Globus pallidus (tissue), 1 donor: ENCODE measurements at places on chromosomes 5 and 9.

DNA sequence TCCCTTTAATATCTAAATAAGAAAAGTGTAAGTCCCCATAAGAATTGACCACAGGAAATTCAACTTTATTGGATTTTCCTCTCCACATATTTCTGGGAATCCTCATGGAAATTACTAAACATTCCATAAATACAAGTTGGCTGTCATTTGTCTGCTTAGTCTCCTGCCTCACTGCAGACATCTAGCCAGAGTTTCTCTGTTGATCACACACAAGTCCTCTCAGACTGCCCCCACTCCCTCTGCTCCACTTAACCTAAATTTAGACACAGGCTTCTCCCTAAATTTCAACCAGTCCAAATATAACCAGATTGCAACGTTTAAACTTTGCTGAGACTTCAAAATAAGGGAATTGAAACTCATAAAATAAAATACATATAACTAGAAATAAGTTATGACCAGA, 982.1 kb downstream of the DTWD2 start:
- no peak for DNase-seq

- DNase-seq, result no peak
Measured at GRCh38 chr5:40495237-40495635, 184.5 kb upstream of the PTGER4 start.

- DNase-seq, result no peak
Measured at GRCh38 chr5:44443172-44443571, 54.0 kb upstream of the FGF10 start.

DNA sequence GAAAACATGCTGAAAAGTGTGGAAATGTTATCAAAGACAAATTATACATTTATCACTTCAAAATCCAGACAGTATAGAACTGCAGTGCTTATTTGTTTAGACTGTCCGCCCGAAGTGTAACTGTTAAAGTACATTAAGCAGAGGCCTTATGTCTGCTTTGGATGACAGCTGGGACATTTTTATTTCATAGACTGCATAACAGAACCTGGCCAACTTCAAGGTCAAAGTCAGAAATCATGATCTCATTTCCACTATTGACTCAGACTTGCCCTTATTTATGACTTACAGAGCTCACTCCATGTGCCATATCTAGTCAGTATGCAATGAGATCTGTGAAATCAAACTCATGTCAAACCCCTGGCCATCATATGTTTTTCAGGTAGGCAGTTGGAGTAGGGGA, 87.7 kb downstream of the RAB3C start:
- DNase-seq, result no peak

GRCh38 chr5:89351222-89351621, 468.2 kb upstream of the MEF2C start:
- no peak for DNase-seq

- DNase-seq, result no peak
Measured at GRCh38 chr5:150026682-150027172, 26.2 kb downstream of the HMGXB3 start.

DNA sequence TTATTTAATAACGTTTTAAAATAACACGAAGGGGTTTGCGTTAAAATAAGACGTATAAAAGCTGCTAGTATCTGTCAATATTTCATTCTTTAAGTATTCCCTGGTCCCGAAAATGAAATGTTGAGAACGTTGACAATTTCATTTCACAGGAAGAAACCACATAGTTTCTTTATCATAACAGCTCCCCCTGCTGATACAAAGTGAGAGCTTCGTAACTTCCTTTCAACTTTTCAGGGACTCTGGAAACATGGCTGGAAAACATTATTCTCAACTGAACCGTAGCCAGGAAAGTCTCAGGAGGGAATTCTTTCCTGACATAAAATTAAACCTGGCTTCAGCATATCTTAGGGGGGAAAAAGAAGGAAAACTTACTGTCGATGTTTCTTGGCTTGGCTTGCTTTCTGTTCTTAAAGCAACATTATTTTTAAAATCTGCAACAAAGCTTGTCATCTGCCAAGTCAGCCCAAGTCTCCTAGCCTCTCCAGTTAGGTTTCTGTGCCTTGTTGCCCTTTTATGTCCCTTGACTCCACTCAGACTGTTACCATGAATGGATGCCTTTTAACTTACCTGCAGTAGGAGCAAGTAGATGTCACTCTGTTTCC, 122.9 kb upstream of the DAB2 start:
- DNase-seq, result peak; percentile 49

- no peak for DNase-seq
Measured at GRCh38 chr5:165525271-165525670, 2019.9 kb downstream of the MAT2B start.

GRCh38 chr9:110980261-110980660, 58.0 kb downstream of the LPAR1 start:
- no peak for DNase-seq

DNA sequence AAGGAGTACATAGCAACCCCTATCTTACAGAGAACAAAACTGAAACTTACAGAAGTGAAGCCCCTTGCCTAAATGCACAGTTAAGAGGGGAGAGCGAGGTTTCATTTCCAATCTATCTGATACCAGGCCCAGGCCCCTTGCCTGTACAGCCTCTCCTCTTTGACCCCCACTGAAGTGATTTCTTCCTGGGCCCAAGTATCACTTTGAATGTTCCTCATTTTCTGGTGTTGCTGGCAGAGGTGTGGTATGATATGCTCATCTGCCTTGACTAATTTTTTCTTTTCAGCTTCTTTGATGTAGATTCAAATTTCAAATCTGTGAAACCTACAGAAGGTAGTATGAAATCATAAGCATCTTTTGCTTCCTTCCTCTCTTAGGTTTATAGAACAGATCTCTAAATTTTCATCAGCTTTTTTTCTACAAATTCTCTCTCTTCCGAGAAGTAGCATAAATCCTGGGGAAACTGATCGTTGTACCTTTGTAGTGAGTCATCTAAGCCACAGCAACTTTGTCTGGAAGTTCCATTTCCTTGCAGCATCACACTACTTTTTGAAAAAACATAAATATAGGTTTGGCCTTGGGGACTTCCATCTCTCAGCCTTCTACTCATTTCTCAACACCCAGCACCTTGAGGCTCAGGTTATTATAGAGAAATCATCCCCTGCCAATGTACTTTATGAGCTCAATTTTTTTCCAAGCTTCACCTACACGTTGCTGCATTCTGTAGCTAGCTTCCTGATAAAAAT, 402.4 kb upstream of the PTGER4 start:
- DNase-seq, result no peak

DNA sequence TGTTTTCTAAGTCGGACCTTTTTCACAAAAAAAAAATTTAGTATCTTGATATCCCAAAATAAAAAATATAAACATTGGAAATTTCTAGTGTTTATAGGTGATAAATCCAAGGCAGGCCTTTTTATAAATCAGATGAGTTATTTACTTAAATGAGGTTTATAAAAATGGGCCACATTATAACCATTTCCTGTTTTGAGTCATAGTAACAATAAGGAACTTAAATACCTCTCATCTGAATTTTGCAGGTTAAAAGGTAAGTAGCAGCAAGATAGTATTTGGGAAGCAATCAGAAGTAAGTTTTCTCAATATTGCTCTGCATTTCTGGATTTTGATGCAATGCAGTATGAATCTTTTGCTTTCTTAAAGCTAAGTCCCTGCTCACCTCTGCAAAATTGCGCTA, 3.9 kb downstream of the SPTAN1 start:
- no peak for DNase-seq

- DNase-seq, result no peak
Measured at GRCh38 chr5:135040034-135040332, 6.0 kb upstream of the PITX1 start.

- DNase-seq, result peak; percentile 59
Measured at GRCh38 chr9:133558191-133559126, 24.0 kb downstream of the ADAMTSL2 start.

DNA sequence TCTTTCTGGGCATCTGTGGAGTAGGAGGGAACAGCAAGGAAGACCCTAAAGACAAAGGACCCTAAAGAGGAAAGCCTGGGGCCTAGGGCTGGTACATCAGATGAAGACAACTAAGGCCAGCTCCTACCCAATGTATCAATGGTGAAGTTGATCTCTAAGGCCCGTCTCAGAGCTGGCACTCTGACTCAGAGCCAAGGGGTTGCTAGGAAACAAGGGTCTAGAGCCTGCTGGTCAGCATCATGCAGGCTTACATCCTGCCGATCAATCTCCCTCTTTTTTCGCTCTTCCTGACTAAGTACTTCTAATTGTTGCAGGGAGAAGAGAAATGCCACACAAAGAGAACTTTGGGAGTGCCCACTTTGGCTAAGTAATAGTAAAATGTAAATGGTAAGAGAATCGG, 26.2 kb downstream of the TRIM32 start:
- no peak for DNase-seq

- no peak for DNase-seq
Measured at GRCh38 chr9:72983056-72983455, 30.2 kb upstream of the ALDH1A1 start.

DNA sequence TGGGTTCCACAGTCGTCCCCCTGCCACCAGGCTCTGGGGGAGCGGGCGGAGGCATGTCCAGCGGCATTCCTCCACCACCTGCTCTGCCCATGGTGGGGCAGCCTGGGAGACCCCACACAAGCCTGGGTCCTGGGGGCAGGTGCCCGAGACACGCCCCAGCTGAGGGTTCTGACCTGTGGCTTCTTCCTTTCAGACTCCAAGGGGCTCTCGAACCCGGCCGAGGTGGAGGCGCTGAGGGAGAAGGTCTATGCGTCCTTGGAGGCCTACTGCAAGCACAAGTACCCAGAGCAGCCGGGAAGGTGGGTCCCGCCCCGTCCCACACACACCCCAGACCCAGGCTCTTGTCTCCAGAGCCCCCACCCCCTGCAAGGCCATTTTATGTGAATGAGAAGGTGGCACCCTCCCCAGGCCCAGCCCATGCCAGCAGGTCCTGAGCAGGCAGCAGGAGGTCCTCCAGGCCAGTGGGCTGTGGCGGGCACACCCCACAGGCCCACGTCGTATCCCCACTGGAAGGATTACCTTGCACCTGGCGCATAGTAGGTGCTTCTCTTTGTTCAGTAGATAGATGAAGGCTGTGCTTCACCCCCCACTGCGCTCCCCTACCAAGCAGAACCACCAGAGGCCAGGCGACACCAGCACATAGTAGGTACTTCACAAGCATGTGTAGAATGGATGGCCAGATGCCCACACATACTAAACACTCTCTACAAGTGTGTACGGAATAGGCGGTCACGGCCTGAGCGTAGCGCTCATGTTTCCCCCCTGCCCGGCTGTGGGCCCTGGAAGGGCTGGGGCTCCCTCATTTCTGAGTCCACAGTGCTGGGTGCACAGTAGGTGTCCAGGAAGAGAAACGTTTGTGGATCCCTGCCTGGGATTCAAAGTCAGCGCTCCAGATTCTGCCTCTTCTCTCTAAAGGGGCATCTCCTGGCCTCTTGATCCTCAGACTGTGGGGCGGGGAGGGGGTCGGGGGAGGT, 107.9 kb downstream of the RXRA start:
- DNase-seq, result no peak

DNA sequence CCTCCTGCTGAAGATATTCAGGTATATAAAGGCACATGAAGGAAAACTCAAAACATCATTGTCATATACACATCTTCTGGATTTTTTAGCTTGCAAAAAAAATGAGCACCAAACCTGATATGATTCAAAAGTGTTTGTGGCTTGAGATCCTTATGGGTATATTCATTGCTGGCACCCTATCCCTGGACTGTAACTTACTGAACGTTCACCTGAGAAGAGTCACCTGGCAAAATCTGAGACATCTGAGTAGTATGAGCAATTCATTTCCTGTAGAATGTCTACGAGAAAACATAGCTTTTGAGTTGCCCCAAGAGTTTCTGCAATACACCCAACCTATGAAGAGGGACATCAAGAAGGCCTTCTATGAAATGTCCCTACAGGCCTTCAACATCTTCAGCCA, at the start of gene IFNK:
IFNK (plus strand) TSS at position 55 of the 400 bp plus-strand sequence; CDS start at position 102, 47 bp downstream.
- no peak for DNase-seq

GRCh38 chr5:64210866-64211265, 45.2 kb downstream of the RNF180 start:
- no peak for DNase-seq
